ENCODE measurements at places on chromosomes 1 and 21. TPM values are rescaled to one million over a fixed set of nuclear protein-coding genes. Genes with fewer than 3 reads are reported as not detected.

DNA sequence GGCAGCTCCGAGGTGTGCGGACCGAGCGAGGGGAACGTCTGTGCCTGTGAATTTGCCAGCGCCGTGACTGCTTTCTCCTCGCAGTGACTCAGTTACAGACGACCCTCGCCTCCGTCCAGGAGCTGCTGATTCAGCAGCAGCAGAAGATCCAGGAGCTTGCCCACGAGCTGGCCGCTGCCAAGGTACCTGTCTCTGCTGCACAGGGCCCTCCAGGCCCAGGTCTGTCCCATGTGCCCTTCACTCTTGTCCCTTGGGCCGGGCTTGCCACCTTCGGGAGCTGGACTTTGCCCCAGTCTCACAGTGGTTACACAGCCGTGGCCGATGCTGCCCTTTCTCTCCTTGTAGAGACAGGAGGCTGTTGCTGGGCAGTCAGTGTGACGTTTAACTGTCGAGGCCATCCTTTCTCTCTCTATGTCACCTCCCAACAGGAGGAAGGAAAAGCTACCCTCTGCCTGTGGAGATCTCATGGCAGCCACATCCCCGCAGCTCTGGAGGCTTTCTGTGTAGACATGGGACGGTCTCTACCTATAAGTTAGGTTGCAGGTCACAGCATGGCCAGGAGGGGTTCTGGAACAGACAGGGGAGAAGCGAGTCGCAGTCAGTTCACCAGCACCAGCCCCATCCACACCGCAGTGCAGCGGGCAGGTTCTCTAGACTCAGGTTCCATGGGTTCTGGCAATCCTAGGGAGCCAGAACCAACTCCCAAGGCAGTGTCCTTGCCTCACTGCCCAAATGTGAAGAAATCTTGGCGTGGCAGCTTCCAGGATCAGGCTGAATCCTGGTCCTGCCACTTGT lies 149.7 kb downstream of the PEX14 start:
- DNase-seq, result no peak

GRCh38 chr1:58543260-58543659 lies 3.3 kb downstream of the OMA1 start:
- no peak for DNase-seq

- no peak for DNase-seq
These were observed 8.8 kb upstream of the SAMSN1 start for GRCh38 chr21:14554948-14555347.

WNT9A gene
- total RNA-seq, result 1.2 TPM

CFAP74 gene
- total RNA-seq, result not detected

- no peak for DNase-seq
These were observed 49.8 kb upstream of the GADD45A start for GRCh38 chr1:67635055-67635809.

- no peak for DNase-seq
These were observed 3.7 kb upstream of the JAM2 start for GRCh38 chr21:25635310-25635709.

BNIPL gene
- not detected for total RNA-seq

GRCh38 chr21:43578677-43579303 lies 80.5 kb downstream of the HSF2BP start:
- no peak for DNase-seq

DNA sequence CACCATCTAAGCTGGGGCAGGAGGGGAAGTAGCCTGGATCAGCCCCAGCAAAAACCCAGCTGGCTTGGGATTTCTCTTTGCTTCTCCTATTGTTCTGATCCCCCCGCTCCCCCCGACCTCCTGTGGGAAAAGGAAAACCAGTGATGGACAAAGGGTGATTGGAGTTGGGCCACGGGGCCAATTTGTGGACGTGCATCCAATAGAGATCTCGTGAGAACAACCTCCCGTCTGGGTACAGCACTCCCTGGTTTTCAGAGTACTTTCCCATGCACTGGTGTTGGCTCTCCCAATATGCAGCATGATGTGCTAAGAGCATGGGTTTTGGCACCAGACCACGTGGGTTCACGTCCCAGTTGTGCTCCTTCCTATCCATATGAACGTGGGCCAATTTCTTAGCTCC lies 9.0 kb downstream of the BLACAT1 start:
- peak; percentile 39 for DNase-seq

GRCh38 chr1:41102653-41103052 lies 81.1 kb upstream of the SLFNL1 start:
- DNase-seq, result no peak

GRCh38 chr21:21046063-21046462 lies 47.9 kb downstream of the NCAM2 start:
- DNase-seq, result no peak

GRCh38 chr1:53614231-53615021 lies 124.5 kb downstream of the GLIS1 start:
- no peak for DNase-seq

GRCh38 chr21:42746593-42747275 lies 93.3 kb downstream of the PDE9A start:
- no peak for DNase-seq

GRCh38 chr1:34657849-34658248 lies 97.0 kb upstream of the GJB5 start:
- DNase-seq, result no peak

GALE gene
- total RNA-seq, result 44.8 TPM

DNA sequence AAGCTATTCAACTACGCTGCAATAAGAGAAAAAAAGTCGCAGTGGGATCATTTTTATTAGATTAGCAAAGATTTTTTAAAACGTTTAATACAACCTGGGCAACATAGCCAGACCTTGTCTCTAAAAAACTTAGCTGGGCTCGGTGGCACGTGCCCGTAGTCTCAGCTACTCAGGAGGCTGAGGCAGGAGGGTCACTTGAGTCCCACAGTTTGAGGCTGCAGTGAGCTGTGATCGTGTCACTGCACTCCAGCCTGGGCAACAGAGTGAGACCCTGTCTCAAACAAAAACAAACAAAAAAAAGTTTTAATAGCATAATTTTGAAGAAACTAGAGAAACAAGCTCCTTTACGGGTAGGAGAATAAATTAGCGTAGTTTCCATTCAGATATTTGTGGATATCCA lies 1.0 kb upstream of the PRDM15 start:
- no peak for DNase-seq

- peak; percentile 72 for DNase-seq
These were observed 677 bp downstream of the PRKAA2 start for GRCh38 chr1:56645677-56646305.

GRCh38 chr21:27257908-27258556 lies 291.1 kb upstream of the ADAMTS5 start:
- DNase-seq, result no peak

GRCh38 chr1:241308471-241308870 lies 48.5 kb downstream of the RGS7 start:
- no peak for DNase-seq

DNA sequence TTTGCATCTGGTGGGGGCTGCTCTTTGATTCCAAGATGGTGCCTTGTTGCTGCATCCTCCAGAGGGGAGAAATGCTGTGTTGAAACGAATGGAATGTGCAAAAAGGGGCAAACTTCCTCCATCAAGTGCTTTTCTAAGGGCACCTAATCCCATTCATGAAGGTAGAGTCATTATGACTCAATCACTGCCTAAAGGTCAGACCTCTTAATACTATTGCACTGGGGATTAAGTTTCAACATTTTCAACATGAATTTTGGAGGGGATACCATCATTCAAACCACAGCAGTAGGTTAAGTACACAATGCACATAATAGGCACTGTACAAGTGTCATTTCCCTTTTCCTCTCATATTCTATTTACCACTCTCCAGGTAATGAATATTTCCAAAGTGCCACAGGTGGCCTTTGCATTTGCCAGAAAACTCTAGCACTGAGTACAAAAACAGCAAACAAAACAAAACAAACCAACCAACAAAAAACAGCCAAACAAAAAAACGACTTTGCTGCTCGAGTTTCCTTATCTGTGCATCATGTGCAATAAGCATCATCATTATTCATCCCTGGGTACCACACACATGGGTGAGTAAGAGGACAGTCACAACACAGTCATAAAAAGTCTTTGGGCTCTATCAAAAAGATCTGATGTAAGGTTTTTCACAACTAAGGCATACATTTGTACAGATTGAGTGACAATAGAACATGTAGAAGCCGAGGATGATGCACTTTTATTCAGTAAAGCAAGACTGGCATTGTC lies 42.5 kb downstream of the IFI44 start:
- no peak for DNase-seq

MX1 gene
- not detected for total RNA-seq

VAV3 gene
- 0.34 TPM for total RNA-seq

EIF2D gene
- total RNA-seq, result 58.2 TPM

DNA sequence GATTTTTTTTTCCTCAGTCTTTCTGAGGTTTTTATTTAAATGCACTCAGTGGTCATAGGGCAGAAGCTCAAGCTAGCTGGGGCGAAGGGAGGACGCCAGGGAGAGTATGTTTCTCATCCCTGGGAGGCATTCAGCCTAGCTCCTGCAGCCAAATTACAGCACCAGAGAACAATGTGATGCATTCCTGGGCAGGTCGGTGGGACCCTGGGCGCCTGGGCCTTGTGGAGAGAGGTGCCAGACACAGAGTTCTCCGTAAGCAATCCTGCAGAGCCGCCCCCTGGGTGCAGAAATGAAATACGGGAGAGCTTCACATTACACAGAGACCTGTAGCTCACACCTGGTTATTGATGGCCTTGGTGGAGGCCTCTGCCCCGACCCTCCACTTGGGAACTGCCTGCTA lies 15.5 kb downstream of the WNT2B start:
- DNase-seq, result peak; percentile 33

- no peak for DNase-seq
These were observed 20.1 kb downstream of the CR2 start for GRCh38 chr1:207474210-207474609.

S100A2 gene
- 10.6 TPM for total RNA-seq

PLPP3 gene
- not detected for total RNA-seq

GRCh38 chr1:66044912-66045311 lies 252.2 kb downstream of the PDE4B start:
- no peak for DNase-seq

EXO1 gene
- 46.2 TPM for total RNA-seq

DNA sequence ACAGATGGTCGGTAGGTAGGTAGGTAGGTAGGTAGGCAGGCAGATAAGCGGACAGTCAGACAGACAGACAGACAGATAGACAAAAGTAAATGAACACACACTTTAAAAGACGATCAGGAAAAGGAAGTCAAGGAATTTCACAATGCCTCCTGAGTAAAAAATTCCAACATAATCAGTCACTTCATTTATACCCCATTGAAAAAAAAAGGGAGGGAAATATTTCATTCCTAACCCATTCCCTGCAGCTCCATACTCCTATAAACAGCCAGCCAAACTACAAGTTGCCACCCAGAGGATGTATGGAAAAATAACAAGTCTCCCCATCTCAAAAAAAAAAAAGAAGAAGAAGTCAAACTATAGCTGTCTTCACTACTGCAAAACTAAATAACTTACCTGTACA lies 43.4 kb downstream of the ZZZ3 start:
- no peak for DNase-seq

ANKRD35 gene
- not detected for total RNA-seq

SPATA21 gene
- total RNA-seq, result not detected

DNA sequence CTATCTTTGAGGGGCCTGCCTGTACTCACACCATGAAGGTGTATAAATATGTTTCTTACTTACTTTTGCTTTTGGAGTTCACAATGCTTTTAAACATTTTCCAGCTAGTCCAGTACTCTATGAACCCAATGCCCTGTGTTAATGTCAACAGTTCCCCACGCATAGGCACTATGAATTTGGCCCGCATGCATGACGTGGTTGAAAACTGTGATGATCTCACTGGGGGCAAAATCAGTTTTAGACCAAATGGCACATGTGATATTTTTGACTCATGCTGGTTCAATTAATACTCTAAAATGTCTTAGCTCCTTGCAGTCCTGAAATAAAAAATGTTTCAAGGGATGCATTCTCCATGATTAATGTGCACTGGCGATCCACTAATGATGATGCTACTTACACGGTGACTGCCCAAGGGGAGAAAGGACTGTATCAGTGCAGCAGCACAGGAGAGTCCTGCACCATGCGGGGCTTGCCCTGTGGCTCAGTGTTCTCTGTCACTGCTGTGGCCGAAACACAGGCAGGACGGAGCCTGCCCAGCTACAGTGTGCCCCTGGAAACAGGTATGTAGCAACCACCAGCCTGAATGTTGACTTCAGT lies 15.7 kb downstream of the FNDC7 start:
- DNase-seq, result no peak

DNA sequence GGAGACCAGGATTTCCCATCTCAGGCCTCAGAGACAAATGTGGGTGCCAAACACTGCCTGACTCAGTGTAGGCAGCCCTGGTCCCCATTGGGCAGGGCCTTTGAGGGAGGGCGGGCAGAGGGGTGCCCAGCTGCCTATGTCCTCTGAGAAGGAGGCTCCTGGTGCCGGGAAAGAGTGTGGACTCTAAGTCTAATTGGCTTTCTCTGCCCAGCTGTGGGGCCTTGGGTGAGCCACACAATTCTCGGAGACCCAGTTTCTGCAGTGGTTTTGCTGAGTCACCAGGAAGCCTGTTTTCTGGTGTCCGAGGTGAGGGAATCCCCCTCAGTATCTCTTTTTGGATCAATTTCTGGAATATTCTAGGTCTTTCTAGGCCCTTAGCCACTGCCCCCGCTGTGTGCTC lies 35.3 kb upstream of the ACTL8 start:
- no peak for DNase-seq

- no peak for DNase-seq
These were observed 146.4 kb downstream of the CDC7 start for GRCh38 chr1:91647061-91647460.

RGS4 gene
- 1.9 TPM for total RNA-seq

DNA sequence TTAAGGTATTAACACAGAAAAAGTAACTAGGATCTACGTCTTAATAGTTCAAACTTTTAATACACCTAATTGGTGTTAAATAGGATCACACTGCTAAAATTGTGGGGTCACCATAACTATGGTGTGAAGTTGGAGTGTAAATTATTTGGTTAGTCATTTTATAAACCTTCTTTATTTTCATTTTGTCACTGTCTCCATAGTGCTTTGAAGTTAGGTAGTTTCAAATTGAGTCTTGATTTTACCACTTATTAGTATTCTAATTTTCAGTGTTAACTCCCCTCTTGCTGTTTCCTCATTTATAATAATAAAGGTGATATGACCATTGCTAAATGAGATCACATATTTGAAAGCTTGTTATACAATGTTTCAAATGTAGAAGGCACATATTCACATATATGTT lies 738.1 kb upstream of the CHRM3 start:
- DNase-seq, result no peak

- DNase-seq, result no peak
These were observed 13.6 kb downstream of the EVA1C start for GRCh38 chr21:32426066-32426465.

ITLN1 gene
- not detected for total RNA-seq

DNA sequence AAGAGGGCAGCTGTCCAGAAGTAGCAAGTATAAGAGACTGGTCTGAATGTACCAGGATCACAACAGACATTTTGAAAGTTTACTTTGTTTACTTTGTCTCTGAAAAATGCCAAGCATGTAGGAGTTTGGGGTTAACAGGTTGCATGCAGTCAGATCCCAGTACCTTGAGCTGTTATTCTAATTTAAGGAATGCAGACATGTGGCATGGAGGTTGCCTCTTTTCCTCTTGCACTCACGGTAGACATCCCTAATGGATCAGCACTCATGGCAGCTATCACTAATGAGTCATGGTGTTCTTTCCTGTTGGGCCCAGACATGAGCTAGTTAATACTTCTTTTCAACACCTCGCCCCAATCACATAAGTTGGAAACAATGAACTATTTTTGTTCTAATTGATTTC lies 67.3 kb downstream of the GADD45A start:
- no peak for DNase-seq
